Fibroblast of gingiva (primary cell): ENCODE measurements at places on chromosomes 5 and 9.

GRCh38 chr5:73918791-73919221 is 292.8 kb downstream of the ARHGEF28 start:
- peak; percentile 42 for DNase-seq

DNA sequence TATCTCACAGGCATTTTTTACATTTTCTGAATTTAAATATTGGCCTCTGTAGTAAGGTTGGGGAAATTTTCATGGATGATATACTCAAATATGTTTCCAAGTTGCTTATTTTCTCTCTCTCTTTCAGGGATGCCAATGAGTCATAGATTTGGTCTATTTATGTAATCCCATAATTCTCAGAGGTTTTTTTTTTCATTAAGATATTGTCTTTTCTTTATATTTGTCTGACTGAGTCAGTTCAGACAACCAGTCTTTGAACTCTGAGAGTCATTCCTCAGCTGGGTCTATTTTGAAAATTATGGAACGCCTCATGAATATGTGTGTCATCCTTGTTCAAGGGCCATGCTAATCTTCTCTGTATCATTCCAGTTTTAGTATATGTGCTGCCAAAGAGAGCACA is 223.2 kb downstream of the PCSK1 start:
- DNase-seq = peak; percentile 53

DNA sequence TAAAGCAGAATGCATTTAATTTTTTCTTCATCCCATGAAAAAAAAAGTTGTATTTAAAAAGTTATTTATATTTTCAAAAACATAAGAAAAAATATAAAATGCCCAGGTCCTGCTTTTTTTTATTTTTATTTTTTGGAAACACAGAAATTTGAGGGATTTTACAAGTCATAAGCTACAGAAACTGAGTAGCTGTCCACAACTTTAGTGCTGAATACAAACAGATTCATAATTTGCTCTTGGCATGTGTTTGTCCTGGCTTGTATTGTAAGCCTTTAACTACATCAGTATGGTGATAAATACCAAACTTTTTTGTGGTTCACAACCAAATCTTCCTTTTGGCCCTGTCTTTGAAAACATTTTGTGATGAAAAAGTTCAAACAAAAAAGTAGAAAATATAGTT is 7.5 kb upstream of the PLCXD3 start:
- DNase-seq = no peak

GRCh38 chr9:120587328-120587727 is 7.4 kb upstream of the CDK5RAP2 start:
- DNase-seq = no peak

DNA sequence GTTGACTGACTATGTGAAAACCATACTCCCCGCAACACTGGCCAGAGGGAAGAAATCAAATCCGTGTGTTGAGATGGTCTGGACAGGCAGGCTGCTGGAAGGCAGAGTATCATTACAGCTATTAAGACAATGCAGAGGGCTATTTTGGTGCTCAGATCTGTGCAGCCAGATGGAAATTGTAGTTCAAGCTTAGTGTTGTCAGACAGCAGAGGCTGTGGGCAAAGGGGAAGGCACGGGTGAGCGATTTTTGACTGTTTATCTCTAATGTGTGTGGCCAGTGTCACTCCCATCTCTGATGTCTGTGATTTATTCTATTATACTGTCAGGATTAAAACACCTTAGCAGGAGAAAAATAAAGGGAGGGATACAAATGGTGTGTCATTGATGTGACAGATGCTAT is 984.4 kb upstream of the WWC1 start:
- no peak for DNase-seq

GRCh38 chr9:27437652-27438373 is 86.3 kb upstream of the IFNK start:
- DNase-seq = no peak

GRCh38 chr5:9534881-9535517 is 10.9 kb downstream of the SEMA5A start:
- no peak for DNase-seq

DNA sequence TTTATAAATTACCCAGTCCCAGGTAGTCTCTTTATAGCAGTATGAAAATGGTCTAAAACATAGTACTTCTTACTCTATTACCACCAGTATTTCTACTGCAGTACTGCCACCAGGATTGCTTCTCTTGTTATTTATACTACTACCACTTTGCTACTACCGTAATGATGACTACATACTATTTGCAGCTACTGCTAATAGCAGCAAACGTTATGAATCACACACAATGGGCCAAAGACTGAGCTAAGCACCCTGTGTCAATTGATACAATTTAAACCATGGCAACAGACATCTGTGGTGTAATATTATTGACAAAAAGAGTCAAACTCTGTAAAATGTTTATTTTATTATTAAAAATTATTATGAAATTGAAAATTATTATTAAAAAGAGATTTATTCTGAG is 15.3 kb upstream of the KIF12 start:
- no peak for DNase-seq

DNA sequence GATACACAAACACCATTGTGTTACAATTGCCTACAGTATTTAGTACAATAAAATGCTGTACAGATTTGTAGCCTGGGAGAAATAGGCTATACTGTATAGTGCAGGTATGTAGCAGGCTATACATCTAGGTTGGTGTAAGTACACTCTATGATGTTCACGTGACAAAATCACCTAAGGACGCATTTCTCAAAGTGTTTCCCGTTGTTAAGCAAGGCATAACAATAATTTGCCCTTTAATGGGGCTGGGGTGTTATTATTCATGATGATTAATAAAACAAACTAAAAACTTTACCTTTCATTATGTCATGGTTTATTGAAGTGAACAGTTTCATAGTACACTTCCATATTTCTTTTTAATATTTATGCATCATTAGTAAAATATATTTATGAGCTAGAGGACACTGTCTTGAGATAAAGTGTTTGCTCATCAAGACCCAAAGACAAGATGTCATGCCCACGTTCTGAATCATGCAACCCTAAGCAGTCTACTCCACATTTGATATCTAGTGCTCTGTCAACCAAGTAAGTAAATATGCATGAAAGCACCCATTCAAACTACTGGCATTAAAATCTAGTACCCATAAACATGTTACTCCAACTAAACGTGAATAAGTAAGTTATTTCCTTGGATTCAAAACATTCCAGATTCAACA is 220.5 kb downstream of the NR2F1-AS1 start:
- DNase-seq = no peak

DNA sequence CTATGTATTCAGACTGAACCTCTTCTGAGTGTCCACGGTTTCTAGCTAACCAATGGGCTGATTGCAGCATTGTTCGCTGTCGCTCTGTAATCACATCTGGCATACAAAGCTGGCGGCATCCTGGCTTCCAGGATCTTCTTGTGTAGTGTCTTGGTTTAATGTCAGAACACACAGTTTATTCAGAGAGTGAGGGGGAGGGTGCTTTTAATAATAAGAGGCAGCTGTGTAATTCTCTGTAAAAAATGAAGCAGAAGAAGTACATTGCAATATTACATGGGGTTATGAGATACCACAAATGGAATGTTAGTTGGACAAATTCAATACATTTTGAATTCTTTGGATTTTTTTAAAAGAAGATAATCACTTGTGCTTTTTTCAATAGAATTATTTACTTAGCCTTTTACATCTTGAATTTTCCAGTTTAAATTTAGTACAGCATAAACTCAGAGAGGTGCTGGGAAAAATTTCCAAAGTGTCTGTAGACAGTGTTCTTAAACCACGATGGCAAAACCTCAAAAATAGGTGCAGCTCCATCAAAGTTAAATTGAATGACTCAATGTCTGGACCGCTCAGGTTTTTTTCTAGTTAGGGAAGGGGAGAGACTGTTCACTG is 206.0 kb downstream of the PCSK1 start:
- peak; percentile 97 for DNase-seq

DNA sequence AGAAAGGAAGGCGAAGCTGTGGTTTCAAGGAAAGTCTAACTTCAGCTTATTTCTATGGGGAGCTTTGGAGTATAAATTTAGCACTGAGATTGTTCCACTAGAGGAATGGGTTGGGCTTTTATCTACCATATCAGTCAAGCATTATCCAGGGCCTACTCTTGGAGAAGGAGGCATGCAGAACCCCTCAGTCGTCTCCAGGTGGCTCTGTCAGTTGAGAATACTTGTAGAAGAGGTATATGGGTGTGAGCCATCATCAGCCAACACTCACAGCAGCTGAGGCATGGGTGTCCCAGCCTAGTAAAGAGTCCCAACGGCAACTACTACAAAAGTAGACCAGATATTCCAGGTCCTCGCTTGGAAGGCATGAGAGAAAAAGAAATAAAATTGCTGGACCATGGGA is 548.5 kb upstream of the GRAMD2B start:
- no peak for DNase-seq

DNA sequence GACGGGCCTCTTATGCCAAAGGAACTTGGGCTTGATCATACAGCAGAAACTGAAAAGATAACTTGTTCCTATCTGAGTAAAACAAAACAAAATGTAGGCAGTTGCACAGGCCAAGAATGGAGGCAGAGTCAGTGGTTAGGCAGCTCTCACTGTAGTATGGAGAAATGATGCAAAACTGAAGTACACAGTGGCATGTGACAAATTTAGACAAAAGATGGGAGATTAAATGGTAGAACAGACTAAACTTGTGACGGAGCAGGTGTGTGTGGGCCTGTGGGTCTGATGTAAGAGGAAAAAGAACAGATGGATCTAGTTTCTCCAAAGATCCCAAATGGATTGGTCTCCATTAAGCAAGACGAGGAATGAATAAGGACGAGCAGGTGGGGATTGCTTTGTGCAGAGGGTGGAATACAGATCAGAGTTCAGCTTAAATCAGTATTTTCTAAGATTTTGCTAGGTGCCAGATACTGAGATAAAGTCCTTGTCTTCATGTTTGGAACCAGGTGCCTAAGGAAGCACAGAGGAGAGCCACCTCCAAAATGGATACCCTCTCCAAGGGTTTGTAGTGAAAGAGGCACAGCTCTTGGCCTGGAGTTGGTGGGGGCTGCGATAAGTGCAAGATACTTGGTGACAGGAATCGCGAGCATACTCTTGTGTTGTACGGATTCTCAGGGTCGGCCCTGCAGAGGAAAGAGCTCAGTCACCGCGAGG is 722 bp upstream of the DCP2 start:
- no peak for DNase-seq

- DNase-seq = no peak
These were observed 274.5 kb downstream of the NSG2 start for GRCh38 chr5:174320051-174320450.

GRCh38 chr9:90167914-90168313 is 474.7 kb downstream of the DIRAS2 start:
- no peak for DNase-seq

GRCh38 chr5:166342402-166342801 is 1949.0 kb upstream of the WWC1 start:
- DNase-seq = no peak

DNA sequence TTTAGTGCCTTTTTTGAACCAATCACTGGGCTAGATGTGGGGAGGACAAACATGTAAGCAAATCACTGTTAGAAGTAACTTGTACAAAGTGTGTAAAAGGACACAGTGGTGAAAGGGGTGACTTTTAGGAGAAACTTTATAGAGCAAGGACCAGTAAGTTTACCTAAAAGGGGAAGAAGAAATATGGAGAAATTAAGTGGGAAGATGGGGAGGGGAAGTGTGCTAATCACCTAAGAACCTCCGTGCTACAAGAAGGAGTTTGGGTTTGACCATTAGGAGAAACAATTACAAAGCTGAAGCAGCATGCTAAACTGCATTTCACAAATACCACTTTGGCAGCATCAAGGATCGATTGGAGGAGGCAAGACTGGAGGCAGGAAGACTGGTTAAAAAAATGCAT is 17.3 kb downstream of the ITGA1 start:
- no peak for DNase-seq

DNA sequence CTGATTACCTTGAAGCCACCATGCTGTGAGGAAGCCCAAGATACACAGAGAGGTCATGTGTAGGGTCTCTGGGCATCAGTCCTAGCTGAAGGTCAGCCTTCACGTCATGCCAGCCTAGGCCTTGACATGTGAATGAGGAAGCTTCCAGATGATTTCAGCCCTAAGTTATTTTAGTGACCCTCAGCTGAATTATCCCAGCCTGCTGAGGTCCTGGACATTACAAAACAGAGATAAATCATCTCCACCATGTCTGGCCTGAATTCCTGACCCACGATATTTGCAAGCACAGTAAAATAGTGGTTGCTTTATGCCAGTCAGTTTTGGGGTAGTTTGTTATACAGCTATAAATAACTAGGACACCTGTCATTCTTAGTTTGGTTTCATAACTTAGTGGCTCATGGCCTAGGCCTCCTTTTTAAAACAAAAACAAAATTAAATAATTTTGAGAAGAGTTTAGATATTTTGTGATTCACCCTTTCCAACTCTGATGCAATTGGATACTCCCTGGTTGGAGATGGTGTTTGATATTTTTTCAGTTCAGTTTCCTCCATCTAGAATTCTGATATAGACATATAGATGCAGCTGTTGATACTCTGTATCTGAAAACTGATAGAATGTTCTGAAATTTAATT is 571.3 kb upstream of the CLINT1 start:
- DNase-seq = no peak

DNA sequence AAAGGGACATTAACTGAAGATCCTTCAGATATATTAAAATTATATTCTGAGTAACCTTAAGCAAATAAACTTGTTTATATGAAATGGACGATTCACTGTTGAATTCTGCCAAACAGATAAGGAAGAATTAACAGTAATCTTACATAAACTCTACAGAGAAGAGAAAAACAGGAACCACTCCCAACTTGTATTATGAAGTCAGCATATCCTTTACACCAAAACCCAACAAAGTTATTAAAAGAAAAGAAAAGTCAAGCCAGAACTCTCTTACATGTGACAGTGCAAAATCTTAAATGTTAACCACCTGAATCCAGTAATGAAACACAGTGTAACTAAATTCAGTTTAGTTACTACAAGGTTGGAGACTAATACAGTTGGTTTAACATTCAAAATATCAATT is 185.8 kb downstream of the DEPDC1B start:
- no peak for DNase-seq

DNA sequence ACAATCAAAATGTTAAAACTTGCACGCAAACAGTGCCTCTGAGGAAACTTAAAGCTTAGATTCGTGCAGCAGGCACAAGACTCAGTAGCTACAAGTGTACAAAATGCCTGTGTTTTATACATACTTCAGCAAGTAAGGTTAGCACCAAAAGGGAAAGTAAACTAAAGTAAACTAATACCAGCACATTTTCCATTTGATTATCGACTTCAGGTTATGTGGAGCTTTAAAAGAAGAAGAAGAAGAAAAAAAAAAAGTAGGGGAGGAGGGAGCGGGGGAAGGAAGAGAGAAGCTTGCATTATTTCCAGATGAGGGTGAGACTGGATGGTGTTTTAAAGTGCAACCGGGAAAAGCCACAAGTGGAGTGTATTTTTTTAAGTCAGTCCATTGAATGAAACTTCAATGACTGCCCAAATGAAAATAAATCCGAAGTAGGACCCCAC is 596 bp upstream of the ADAMTS6 start:
- peak; percentile 53 for DNase-seq

DNA sequence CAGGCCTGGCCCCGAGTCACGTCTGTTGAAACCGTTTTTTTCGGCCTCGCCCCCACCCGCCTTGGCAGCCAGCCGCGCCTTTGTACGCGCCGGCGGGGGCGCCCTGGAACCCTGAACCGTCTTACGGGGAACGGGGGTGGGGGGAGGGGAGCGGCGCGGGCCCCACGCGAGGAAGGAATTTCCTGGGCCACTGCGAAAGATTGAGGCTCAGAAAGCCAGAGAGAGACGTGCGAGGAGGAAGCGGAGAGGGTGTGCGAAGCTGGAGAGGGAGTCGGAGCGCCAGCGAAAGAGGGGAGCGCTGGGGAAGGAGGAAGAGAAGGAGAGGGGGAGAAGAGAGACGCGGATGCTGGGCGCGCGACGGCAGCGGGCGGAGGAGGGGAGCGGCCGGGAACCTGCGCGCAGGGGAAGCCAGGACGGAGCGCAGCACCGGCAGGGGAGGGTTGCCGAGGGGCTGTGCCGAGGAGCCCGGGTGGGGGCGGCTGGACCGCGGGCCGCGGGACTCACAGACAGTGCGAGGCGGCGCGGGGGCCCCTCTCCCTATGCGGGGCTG is 4.6 kb upstream of the PRDM12 start:
- DNase-seq = no peak
